RPMI7951 (cell line): ENCODE measurements at places on chromosomes 3 and 15.

DNA sequence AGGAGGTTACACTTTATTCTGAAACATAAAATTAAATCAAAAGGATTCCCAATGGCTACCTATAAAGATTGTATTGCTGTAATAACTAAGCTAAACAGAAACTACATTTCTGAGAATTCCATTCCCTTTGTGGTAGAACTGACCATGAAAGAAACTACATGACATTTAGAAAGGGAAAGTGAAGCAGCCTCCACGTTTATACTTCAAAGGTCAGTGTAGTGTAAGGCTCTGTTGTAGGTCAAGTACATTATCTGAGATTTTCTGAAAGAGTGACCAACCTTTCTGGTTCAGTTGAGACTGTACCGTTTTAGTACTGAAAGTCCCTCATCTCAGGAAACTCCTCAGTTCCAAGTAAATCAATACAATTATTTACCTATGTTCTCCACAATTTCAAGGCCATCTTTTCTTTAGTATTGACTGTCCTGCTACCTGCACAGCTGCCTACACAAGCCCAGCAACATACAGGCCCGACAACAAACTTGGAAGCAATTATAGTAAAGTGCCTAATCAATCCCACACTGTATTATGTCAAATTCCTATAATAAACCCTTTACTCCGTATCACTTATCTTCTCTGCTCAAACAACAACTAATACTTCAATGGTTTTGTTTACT is 343.0 kb downstream of the PLOD2 start:
- no peak for DNase-seq

DNA sequence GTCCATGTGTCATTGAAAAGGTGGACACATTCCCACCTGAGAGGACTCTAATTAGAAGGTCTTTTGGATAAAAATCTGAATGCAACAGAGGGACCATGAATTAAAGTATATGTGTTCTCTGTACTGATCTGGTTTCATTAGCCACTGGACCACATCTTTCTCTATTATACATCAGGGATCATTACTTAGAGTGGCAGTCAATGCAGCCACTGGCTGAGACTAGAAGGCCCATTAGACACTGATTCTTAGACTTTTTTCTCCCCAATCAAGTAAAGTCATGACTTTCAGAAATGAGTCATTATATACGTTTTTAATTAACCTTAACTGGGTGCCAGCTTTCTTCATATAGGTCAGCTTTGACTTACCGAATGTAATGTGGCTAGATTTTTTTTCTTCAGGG is 550.8 kb upstream of the CFAP20DC start:
- no peak for DNase-seq

DNA sequence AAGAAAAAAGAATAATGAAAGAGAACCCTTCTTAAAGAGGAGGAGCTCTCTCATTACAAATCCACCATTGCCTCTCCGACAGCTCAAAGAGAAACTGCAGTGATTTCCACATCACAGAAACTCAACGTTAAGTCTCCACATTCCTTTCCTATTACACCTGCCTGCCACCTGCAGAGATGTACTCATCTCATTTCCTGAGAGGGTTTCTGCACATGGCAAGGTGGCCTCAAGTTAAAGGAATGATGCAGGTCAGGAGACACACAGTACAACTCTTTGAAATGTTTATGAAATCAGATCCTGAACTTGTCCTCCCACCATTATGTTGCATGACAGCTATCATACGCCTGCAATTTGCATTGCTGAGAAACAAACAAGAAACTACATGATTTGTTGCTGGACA is 458.4 kb upstream of the ADAMTS9 start:
- peak; percentile 4 for DNase-seq

DNA sequence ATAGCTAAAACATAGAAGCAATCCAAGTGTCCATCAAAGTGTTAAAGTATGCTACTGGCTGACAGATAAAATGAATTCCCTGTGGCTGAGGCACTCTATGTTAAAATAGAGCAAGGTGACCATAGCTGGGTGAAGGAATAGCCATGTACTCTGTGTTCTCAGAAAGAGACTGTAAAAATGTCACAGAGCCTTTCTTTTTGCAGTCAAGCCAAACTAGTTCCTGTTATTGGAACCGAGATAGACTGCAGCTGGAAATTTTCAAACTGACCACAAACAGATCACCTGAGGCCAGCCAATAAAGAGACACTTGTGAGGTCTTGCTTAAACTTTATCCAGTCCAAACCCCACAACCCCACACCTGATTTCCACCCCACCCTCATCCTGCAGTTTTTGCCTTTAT is 422.8 kb upstream of the NAALADL2 start:
- no peak for DNase-seq

- no peak for DNase-seq
Observed at GRCh38 chr3:98894791-98895576, 6.5 kb downstream of the DCBLD2 start.

DNA sequence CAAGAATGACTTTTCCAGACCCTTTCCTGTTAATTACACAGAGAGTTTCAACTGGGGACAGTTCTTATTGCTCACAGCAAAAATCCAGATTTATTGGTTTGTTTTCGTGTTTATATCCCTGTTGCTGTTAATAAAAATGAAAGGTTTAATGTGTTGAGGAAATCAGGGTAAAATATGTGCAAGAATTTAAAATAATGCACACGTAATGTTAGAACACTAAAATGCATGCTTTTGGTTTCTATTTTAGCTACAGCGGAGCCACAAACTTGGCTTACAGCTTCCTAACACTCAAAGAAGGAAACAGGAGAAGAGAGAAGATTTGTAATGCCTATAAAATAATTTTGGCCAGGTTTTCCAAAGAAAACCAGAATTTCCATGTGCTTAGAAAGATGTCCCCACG is 62.7 kb downstream of the CASR start:
- no peak for DNase-seq

DNA sequence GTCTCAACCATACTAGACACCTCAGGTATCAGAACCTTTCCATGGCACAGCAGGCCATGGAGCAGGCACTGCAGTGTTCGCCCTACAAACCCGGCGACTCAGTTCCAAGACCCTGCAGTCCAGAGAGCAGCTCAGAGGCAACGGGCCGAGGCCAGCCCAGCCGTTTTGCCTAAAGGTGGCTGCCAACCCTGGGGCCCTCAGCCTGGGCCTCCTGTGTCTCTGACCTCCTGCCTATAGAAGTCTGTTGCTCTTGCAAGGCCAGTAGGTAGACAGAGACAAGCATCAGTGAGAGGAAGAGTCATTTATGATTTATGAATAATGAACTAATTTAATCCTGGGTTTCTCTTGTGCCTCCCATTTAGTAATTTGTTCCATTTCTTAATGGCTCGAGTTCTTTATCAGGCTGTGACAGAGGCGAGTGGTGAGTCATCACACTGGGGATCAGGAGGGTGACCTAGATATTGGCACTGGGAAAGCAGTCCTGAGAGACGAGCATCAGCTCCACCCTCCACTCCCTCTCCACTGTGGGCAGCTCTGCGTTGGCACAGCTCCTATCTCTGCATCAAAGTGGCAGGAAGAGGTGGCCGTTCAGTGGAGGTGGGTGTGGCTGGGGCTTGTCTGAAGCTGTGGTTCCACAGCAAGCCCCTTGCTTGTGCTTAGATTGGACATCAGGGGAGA is 79.8 kb downstream of the ABHD5 start:
- peak; percentile 88 for DNase-seq

GRCh38 chr15:60091911-60092310 is 87.8 kb downstream of the FOXB1 start:
- DNase-seq: no peak

- peak; percentile 67 for DNase-seq
Observed at GRCh38 chr3:11077466-11077865, 76.8 kb upstream of the HRH1 start.

GRCh38 chr15:98904544-98904943 is 103.0 kb downstream of the PGPEP1L start:
- DNase-seq: peak; percentile 78

GRCh38 chr15:81271761-81272644 is 51.9 kb downstream of the STARD5 start:
- no peak for DNase-seq

DNA sequence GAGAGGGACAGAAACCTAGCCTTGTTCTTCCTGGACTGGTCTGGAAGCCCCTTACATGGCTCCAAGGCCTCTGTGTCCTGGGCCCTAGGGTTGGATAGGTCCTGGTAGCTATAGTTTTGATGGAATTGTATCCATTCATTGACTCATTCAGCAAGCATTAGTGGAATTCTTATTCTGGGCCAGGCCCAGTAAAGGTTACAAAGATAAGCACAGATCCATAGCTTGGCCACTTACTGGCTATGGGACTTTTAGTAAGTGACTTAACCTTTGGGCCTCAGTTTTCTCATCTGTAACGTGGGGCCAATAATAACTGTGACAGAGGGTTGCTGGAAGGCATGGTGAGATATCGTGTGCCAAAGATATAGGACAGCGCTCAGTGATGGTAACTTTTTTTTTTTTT is 13.6 kb upstream of the DAG1 start:
- DNase-seq: peak; percentile 24

DNA sequence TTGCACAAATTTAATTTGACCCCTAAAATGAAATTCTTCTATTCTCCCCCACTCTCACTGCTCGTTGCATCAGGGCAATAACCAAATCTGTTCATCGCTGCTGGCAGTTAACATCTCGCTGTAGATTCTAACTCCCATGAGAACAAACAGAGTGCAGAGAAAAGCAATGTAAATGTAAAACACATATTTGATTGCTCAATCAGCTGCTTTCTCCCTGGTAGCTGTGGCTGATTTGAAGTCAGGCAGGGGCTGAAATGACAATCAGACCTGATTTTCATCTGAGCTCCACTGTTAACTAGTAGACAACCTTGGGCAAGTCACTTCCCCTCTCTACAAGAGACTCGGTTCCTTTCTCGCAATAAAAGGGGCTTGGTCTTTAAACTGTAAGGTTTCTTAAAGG is 119.8 kb upstream of the CPNE4 start:
- no peak for DNase-seq

GRCh38 chr3:88150371-88150770 is 612 bp downstream of the C3orf38 start:
- no peak for DNase-seq

- peak; percentile 93 for DNase-seq
Observed at GRCh38 chr15:71447328-71448250, 332.3 kb downstream of the THSD4 start.
